ENCODE measurements at places on chromosomes 1 and 21.

DNA sequence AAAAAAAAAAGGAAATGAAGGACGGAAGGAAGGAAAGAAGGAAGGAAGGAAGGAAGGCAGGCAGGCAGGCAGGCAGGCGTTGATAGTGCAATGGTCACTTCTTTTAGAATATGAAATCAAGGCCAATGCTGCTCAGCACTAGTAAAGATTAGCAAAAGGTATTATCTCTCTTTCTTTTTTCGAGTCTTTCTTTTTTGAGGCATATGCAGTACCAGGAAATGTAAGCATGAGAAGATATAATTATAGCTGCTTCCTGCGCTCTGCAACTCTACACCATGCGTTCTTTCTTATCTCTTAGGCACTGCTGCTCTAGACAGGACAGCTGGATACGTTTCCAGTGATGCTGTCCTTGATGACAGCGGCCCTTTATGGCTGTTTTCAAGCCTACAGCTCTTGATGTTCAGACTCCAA lies 1512.5 kb upstream of the B3GALT2 start:
- DNase-seq: no peak

- no peak for DNase-seq
Observed at GRCh38 chr1:92784021-92784638, 778 bp downstream of the EVI5 start.

DNA sequence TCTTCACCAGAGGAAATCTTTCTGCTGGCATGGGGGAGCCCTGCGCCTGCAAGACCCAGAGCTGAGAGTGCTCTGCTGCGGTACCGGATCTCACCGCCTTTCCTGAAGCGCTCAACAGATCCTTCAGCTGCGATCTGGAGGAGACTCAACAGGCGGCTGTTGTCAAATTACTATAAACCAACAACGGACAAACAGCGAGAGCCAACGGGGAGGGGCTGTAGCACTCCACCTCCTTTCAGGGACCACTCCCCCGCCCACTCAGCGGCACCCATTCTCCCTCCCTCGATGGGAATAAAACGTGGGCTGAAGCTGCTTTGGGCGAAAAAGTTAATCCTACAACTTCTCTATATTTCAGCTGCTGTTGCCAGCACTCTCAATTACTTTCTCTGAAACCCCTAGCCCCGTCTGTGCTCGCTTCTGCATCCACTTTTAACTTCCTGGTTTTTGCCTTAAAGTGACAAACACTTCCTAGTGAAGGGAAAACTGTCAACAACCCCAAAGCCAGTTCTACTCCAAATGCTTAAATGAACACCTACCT lies at the start of gene FMO5:
FMO5 (minus strand) TSS at position 147 of the 538 bp plus-strand sequence. CDS start 310 bp downstream, outside the sequence.
- peak; percentile 9 for DNase-seq

DNA sequence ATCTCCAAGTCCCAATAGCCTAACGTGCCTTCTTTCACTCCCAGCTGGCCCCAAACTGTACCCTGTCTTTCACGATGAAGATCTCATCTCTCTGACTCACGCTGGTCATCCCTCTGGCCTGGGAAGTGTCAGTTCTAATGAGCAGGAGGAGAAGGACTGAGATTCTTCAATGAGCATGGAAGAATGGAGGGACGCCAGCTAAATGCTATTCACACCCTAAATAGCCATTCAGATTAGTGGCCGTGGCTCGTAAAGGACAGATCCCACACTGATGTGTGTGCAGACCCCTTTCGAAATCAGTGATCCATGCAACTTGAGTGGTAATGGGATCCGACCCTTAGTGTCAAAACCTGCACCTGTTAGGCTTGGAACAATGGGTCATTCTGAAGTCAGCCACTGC lies 75.9 kb upstream of the SMYD2 start:
- DNase-seq: no peak

DNA sequence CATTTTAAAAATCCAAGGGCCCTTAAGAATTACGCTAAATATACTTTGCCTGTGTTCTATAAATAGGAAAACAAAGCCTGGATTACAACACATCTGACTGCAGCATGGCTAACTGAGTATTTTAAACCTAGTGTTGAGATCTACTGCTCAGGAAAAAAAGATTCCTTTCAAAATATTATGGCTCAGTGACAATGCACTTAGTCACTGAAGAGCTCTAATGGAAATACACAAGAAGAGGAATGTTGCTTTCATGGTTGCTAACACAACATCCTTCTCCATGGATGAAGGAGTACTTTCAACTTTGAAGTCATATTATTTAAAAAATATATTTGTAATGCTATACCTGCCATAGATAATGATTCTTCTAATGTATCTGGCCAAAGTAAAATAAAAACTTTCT lies 248.3 kb upstream of the NEGR1 start:
- no peak for DNase-seq

- no peak for DNase-seq
Observed at GRCh38 chr1:19083081-19083480, 126.6 kb upstream of the IFFO2 start.

DNA sequence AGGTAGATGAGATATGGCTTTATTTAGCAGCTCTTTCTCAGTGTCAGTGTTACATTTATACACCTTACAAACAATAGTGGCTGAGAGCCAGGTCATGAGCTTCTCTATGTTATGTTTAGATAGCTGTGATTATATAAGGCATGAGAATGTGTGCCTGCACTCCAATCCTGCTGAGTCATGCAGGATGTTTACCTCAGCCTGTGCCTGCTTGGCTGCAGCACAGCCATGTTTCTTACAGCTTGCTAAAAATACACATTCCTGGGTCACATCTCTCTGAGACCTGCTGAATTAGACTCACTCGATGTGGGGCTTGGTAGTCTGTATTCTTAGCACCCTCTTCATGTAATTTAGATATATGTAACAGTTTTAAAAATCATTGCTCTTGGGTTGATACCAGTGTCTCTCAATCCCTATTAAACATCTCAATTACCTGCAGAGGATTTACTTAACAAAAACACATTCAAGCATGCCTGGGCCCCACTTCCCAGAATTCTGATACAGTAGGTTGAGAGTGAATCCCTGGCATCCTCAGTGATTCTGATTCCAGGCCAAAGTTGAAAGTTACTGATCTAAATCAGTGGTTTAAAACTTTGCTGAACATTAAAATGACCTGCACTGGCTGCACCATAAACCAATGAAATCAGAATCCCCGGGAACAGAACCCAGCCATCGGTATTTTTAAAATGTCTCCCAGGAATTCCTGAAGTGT lies 107.5 kb downstream of the GDAP2 start:
- no peak for DNase-seq

DNA sequence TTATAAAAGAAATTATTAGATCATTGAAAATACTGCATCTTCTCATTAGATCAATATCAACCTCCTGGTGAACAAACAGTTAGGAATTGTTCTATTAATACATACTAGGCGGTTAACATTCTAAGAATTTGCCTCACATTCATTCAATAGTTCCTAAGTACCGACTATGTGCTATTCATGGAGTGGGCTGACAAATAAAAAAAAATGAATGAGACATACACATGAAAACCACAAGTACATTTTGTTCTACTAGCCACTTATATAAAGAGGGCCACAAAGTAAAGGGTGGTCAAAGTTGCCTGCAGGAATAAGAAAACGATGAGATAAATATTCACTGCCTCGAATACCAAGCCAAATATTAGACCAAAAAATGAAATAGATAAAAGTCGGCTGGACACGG lies 294.4 kb downstream of the SDCCAG8 start:
- no peak for DNase-seq

DNA sequence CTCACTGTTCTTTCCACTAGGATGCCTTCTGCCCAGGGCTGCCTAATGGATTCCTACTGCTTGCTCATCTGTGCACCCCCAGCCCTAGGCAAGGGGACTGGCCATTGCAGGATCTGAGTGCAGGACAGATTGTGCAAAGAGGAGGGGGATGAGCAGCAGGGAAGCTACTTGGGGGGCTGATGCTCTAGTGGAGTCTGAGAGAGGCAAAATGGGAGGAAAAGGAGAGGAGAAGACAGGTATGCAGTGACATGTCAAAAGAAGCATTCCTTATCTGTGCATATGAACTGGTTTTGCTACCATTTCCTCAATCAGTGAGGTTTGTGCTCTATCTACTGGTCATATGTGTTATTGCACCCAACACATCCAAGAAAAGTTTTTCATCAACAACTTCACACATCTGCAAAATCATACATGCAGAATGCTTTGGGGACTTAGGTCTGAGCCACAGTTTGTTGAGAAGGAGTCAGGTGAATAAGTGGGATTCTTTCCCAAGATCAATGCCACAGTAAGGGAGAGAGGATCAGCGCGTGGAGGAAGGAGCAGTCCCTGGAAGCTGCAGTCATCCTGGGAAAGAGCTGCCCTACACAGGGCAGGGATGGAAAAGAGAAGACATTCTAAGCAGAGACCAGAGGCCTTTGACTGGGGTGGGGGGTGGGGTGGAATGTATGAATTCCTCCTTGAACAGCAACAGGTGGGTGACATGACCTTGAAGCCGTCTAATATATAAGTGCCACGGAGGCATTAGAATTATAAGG lies 14.4 kb downstream of the SLC5A9 start:
- no peak for DNase-seq

DNA sequence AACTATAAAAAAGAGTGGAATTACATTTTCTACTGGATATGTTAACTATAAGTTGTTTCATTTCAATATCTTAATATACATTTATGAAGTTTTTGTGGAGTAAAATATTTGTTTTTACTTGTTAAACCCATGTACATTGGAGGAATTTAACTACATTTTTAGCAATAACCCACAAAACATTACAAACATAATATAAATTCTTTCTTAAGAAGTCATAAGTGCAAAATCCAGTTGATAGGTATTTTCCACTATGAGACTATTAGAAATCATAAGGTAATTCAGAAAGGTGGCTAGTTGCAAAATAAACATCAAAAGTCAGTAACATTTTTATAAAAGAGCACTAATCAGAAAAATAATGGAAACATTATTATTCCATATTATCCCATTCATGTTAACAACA lies 73.9 kb upstream of the RRP15 start:
- no peak for DNase-seq

GRCh38 chr1:66452982-66453381 lies 81.0 kb upstream of the SGIP1 start:
- no peak for DNase-seq

All from activated naive CD4-positive, alpha-beta T cell (primary cell).